ENCODE measurements at places on chromosomes 7 and 10.

GRCh38 chr10:97333601-97334369 is 744 bp downstream of the FRAT2 start:
- peak; percentile 41 for DNase-seq

DNA sequence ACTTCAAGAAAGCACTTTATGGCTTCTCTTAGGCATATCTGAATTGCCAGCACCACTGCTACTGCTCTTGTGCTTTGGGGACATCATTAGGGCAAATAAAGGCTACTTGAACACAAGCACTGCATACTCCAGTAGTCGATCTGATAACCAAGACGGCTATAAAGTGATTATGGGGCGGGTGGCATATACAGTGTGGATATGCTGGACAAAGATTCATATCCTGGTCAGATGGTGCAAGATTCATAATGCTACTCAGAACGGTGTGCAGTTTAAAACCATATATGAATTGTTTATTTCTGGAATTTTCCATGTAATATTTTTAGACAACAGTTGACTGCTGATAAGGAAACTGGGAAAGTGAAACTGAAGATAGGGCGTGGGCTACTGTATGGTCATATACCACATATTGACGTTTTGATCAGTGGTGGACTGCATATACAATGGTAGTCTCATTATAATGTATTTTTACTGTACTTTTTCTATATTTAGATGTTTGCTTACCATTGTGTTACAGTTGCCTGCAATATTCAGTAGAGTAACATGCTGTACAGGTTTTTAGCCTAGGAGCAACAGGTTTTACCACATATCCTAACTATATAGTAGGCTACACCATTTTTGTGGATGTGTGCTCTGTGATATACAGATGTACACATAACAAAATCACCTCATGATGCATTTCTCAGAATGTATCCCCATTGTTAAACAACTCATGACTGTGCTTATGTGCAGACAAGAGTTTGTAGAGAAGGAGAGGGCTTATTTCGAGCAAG is 15.2 kb downstream of the ANLN start:
- no peak for DNase-seq

DNA sequence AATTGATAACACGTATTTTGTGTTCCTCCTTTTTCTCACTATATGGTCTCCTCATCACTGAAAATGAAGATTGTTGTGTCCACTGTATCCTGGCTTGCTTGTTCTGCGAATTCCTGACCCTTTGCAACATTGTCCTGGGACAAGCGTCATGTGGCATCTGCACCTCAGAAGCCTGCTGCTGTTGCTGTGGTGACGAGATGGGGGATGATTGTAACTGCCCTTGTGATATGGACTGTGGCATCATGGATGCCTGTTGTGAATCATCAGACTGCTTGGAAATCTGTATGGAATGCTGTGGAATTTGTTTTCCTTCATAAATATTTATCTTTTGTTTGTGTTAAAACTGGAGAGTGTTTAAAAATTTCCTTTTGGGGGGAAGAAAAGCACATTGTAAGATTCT is 93.7 kb downstream of the MDFIC start:
- DNase-seq: peak; percentile 41

GRCh38 chr10:122329416-122329815 is 45.1 kb upstream of the PLEKHA1 start:
- no peak for DNase-seq

DNA sequence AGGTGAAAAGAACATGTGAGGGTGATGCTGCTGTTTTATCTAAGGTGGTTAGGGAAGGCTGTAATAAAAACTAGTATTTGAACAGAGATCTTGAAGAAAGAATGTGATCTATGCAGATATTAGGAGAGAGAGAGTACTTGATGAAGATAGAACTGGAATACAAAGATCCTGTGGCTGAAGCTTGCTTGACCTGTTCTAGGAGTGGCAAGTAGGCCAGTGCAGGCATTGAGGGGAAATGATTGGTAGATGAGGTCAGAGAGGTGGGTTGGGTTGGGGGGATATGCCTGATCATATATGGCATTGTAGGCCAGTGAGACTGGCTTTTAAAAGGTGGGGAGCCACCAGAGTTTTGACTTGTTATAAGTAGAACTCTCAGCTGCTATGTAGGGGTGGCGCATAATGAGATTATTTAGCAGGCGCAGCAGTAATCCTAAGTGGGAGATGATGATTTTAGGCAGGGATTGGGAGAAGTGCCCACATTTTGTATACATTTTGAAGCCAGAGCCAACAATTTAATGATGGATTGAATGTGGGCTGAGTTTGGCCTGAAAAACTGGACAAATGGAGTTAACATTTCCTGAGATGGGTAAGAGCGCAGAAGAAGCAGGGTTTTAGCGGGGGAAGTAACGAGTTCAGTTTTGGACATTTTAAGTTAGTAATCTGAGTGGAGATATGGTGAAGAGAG is 8.2 kb downstream of the CCSER2 start:
- DNase-seq: no peak

DNA sequence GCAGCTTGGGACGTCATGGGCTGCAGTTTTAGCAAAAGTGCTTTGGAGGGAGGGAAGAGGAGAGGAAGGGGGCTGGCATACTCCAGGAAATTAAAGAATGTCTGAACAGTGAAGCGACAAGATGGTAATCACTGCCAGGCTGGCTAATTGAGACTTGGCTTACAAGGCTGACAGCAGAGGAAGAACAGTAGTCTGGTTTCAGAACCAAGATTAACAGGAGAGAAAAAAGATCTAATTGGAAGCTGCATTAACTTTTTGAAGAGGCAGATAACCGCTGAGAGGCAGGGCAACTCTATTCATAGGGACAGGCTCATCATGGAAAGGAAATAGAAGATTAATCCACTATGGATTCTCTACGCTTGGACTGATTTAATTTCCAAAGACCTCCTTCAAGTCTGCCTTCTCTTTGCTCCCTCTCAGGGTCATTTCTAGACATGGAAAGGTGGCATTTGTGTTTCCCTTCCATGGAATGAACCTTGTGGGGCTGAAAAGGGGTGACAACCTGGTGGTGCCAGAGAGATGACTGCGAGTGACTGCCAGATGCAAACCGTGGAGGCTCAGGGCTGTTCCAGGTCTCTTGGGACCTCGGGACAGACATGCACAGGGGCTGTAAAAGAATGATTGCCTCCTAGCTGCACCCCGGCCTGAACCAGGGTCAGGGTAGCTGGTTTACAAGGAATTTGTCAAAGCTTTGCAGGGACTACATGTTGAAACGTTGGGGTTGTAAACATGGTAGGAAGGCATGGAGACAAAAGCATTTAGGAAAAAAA is 210.2 kb upstream of the NPY start:
- no peak for DNase-seq

DNA sequence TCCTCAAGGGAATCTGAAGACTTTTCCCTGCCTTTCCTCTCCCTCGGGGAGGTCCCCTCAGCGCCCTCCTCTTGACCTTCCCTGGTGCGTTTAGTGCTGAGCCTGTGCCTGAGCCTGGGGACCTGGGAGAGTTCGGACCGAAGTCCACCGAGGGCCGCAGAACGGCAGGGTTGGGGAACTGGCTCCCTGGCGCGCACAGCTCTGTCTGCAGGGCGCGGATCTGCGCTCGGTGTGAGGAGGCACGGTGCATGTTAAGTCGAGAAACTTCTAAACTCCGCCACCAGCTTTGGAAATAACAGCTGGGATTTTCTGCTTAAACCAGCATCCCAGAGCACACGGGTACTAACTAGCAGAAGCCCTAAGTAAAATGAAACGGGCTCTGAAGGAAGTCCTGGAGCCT is 44.2 kb upstream of the SLC29A4 start:
- no peak for DNase-seq

DNA sequence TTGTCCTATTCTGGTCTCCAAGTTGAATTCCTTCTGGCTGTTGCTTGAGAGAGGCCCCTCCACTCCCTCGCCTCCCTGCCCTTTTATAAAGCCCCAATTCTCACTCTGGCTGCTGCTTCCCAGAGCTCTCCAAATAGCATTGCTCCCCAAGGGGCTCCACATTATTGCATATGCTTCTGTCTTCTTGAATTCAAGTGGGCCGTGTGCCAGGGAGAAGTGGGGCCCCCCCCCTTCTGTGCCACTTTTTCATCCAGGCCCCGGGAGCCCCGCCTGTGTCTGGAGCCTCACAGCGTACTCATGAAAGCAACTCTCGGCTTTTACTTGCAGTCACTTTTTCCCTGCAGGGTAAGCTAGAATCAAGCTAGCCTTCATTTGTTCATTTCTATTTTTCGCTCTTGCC is 265.1 kb downstream of the CCSER2 start:
- no peak for DNase-seq

Measured in myocyte (in vitro differentiated cells).